ENCODE measurements at places on chromosomes 7 and 10.

- peak; percentile 94 for DNase-seq
Measured at GRCh38 chr10:44978570-44979280, at the start of gene DEPP1. Gene DEPP1, minus strand, starts transcription at chr10:44978809. Its CDS starts 779 bp downstream, at chr10:44978030.

- DNase-seq: peak; percentile 82
Measured at GRCh38 chr10:31304291-31304970, 14.6 kb upstream of the ZEB1 start.

- DNase-seq: no peak
Measured at GRCh38 chr7:73602721-73603651, 21.3 kb downstream of the MLXIPL start.

DNA sequence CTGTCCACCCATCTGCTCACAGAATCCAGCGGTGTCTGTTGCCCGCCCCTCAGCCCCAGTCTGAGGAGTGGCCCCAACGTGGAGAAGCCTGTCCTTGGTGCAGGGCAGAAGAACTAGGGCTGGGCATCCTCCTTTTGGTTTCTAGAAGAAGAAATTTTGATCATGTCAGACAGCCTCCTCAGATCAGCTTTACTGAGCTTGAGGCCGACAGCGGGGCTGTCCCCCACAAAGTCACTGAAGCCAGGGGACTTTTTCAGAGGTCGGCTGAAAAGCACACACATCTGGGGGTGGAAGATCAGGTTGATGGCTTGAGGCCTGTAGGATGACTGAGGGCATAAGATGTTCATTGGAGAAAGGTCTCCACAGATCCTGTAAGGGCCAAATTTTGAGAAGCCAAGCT lies 767.9 kb downstream of the GRID1 start:
- no peak for DNase-seq

DNA sequence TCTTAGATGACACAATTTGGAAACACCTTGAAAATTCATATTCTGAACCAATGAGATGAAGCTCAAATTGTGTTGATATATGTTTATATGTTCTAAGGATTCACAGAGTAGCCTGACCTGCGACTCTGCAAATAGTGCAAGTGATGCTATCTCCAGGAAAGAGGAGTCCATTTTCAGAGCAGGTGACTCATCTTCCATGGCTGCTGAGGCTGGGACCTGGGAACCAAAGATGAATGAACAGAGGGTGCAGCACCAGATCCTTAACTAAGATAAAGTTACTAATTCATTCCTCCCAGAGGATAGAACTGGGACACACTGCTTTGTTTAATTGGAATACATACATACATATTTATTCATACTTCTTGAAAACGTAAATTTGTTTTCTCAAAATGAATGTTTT lies 240.6 kb upstream of the SEMA3C start:
- no peak for DNase-seq

DNA sequence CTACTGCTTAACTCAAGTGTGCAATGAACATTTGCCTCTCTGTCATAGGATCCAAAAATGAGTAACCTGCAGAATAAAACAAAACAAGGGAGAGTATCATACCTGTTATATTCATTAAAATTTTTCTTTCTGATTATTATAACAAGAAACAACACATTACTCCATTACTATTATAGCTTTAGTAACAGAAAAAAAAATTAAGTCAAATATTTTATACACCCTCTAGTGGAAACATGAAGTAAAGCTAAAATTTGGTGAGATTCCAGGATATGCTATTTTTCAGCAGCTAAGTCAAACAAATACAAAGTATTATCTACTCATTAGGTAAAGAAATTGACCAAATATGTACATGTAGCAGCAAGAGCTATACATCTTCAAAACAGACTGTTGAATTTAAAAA lies 56.3 kb downstream of the PDZD8 start:
- DNase-seq: no peak

- no peak for DNase-seq
Measured at GRCh38 chr10:32295027-32295426, 51.9 kb downstream of the EPC1 start.

DNA sequence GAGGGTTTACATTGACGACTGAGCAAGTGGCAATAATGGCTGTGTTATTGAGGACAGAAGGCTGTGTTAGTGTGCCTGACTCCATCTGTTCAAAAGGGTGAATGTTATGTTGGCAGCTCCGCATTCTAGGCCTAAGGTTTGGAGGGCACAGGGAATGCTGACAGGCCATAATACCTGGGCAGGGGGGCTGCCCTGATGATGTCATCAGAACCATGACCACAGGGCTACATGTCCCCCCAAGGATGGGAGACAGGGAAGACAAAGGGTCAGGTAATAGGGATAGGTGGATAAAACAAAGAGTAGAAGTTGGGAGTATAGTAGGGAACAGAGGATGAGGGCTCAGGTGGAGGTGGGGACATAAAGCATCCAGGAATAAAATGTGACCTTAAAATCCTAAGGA lies 1.8 kb upstream of the PPP3CB start:
- DNase-seq: no peak

DNA sequence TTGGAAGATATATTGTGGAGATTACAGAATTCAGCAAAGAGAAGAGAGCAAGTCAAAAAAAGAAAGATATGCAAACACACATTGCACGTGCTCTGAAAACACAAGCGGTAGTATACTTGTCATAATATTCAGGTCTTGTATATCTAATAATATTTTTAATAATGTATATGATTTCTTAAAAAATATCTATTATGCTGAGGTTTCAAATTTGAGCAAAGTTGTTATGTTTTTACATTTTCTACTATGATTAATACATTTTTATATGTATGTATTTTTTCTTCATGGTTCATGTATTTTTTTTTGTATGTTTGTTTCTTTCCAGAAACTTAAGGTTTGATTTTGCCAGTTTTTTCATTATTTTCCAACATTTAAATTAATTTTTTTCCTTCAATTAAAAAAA lies 752.4 kb upstream of the VSTM2A start:
- DNase-seq: no peak

GRCh38 chr7:111173990-111174389 lies 83.1 kb downstream of the LRRN3 start:
- DNase-seq: no peak

- peak; percentile 19 for DNase-seq
Measured at GRCh38 chr7:31761646-31762045, 74.6 kb downstream of the PPP1R17 start.

GRCh38 chr10:36765782-36766414 lies 359.5 kb upstream of the ANKRD30A start:
- peak; percentile 54 for DNase-seq

GRCh38 chr7:105800849-105801534 lies 75.4 kb downstream of the ATXN7L1 start:
- no peak for DNase-seq

DNA sequence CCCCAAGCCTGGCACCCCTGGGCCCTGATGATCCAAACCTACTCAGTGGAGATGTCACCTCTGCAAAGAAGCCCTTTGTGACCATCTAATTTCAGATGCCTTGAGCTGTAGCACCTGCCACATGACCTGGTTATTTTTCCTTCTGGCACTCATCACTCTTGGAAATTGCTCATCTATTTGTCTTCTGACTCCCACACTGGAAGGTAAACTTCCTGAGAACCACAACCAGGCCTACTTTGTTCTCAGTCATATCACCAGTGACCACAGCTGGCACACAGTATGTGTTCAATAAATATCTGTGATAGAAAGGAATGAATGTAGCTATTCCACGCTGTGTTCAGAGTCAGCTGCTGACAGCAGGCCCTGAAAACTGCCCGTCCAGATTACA lies 97.1 kb downstream of the SH3PXD2A start:
- DNase-seq: peak; percentile 58

DNA sequence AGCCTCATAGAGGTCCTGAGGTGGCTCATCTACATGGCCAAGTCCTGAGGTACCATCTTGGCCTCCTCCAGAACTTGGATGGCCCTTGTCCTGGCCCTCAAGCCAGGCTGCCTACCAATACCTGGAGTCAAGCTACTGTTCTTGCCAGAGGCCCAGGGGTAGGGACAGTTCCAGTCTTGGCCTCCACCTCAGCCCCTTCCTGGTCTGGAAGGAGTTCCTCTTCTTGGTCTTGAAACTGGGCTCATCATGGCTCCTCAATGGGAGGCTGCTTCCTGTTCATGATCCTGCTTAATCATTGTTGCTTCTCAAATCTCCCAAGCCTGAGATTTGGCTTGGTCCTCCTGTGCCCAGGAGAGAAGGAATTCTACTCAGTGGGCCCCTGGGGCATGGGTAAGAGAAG lies 3.9 kb downstream of the HPS6 start:
- no peak for DNase-seq

GRCh38 chr7:73761854-73762658 lies 8.0 kb downstream of the CLDN3 start:
- no peak for DNase-seq

DNA sequence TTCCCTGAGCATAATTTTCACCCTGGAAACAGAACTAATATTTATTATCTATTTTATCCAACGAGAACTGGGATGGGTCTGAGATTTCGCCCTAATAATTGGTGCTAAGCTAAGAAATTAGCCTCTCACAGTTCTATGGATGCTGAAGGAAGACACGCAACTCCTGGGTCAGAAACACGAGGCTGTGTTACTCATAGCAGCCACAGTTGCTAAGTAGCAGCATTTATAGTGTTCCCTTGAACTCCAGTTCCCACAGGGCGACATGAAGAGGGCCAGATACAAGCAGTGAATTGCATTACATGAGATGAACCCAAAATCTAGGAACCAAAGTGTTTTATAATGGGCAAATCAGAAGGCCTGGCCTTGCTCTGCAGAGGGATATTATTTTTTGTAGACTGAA lies 109.8 kb upstream of the AGR3 start:
- DNase-seq: no peak

DNA sequence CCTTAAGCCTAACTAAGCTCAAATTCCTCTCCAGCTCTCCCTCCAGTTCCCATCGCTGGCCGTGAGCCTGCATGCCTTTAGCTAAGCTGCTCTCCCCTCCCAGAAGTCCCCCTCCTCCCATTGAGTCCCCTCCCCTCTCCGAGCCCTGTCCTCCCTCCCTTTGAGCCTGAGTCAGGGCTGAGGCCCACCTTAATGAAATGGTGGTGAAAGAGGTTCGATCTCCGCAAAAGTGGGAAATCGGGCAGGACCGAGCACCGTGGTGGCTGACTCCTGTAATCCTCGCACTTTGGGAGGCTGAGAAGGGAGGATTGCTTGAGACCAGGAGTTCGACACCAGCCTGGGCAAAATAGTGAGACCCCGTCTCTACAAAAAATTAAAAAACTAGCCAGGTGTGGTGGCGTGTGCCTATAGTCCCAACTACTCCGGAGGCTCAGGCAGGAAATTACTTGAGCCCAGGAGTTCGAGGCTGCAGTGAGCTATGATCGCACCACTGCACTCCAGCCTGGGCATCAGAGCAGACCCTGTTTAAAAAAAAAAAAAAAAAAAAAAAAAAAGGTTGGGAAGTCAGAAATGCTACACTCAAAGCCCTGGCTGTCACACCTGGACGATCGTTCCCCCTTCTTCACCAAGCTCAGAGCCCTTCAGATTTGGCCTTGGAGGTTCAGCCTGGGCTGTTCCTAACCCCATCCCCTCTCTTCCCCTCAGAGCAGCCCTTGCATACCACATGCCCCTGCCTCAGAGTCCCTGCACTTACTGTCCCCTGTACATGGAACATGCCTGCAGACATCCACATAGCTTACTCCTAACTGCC lies 995 bp upstream of the CLDN3 start:
- no peak for DNase-seq

- DNase-seq: peak; percentile 6
Measured at GRCh38 chr10:58335306-58336005, 650 bp downstream of the UBE2D1 start.

- DNase-seq: no peak
Measured at GRCh38 chr7:2580636-2581035, 21.9 kb downstream of the IQCE start.

- DNase-seq: no peak
Measured at GRCh38 chr7:120400806-120401455, 128.0 kb downstream of the KCND2 start.

DNA sequence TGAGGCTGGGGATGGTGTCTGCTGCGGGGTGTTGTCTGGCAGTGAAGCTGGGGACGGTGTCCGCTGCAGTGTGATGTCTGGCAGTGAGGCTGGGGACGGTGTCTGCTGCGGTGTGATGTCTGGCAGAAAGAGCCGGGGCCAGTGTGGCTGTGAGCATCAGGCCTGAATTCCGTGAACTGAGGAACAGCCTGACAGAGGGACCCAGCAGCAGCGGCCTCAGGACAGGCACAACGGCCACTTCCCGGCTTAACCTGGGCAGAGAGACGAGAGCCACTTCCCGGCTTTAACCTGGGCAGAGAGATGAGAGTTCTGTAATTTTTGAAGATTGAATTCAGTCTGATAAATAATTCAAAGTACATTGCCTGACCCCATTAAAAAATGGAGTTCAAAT lies 321.2 kb downstream of the PTPRN2 start:
- DNase-seq: no peak

- no peak for DNase-seq
Measured at GRCh38 chr7:13627455-13627854, 362.0 kb downstream of the ETV1 start.

GRCh38 chr7:158811461-158811860 lies 17.8 kb downstream of the ESYT2 start:
- peak; percentile 76 for DNase-seq

DNA sequence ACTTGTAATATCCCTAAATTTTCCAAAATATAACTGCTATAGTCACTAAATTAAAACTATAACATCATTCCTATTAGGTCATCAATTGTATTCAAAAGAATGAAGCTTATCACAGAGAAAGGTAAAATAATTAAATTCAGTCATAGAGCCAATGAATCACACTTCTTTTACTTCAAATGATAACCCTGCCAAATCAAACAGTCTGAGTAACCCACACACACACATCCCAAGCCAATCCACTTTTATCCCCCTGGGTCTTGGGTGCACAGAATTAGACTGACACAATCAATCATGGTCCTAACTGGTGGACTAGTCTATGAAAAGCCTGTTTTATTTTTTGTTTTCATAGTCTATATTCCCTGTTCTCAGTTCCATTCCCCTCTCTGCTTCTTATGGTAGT lies 25.6 kb downstream of the CTNNA3 start:
- peak; percentile 14 for DNase-seq

GRCh38 chr10:114703377-114704107 lies 45.5 kb upstream of the ABLIM1 start:
- DNase-seq: peak; percentile 48

- DNase-seq: peak; percentile 95
Measured at GRCh38 chr7:47795631-47796030, 152.6 kb downstream of the PKD1L1 start.

- peak; percentile 44 for DNase-seq
Measured at GRCh38 chr7:31002256-31002655, 38.5 kb downstream of the GHRHR start.

- no peak for DNase-seq
Measured at GRCh38 chr10:81978238-81978637, 103.2 kb downstream of the NRG3 start.

DNA sequence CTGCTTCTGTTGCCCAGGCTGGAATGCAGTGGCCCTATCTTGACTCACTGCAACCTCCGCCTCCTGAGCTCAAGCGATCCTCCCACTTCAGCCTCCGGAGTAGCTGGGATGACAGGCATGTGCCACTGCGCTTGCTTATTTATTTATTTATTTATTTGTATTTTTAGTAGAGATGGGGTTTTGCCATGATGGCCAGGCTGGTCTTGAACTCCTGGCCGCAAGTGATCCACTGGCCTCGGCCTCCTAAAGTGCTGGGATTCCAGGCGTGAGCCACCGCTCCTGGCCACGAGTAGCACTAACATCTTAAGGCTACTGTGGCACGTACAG lies 70.9 kb downstream of the CARD11 start:
- no peak for DNase-seq
